Epithelial cell of esophagus (primary cell): ENCODE measurements at places on chromosomes 7 and 10.

GRCh38 chr7:149692557-149692982 is 80.8 kb downstream of the ZNF467 start:
- no peak for DNase-seq

- DNase-seq, result peak; percentile 58
Observed at GRCh38 chr10:43292755-43293676, 26.2 kb upstream of the RASGEF1A start.

DNA sequence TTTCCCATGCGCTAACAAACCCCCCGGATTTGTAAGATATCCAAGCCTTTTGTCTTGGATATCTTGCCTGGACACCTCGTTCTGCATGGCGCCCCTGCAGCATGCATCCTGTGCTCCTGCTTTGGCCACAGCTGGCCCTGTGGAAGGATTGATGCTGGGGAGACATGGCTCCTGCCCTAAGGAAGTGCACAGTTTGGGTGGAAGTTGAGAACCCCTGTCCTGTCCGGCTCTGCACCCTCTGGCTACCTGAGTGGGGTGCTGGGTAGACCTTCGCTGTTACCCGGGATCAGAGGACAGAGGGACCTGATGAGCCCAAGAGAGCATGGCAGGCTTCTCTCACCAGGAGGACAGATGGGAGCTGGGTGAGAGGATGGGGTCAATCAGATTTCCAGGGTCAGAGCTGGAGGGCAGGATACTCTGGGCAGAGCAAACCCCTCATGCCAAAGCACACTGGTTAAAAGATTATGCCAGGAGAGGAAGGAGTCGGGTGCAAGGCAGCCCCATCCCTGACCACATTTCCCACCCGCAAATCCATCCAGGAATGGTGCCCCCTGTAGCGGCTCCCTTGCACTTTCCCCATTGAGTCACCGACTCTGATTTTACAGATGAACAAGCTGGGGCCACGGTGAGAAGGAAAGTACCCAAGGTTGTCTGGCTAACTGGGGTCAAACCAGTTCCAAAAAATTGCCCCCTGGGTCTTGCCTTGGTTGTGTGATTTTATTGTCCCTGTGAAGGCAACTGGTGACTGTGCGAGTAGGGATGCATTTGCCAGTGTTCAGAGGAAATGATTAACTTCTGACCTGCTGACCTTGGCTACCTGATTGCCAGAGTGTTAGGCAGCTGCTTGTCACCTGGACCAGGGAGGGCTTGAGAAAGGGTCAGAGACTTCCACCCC is 290.1 kb upstream of the ZMIZ1 start:
- DNase-seq, result no peak

- peak; percentile 95 for DNase-seq
Observed at GRCh38 chr10:98361131-98362025, 53.6 kb downstream of the PYROXD2 start.

DNA sequence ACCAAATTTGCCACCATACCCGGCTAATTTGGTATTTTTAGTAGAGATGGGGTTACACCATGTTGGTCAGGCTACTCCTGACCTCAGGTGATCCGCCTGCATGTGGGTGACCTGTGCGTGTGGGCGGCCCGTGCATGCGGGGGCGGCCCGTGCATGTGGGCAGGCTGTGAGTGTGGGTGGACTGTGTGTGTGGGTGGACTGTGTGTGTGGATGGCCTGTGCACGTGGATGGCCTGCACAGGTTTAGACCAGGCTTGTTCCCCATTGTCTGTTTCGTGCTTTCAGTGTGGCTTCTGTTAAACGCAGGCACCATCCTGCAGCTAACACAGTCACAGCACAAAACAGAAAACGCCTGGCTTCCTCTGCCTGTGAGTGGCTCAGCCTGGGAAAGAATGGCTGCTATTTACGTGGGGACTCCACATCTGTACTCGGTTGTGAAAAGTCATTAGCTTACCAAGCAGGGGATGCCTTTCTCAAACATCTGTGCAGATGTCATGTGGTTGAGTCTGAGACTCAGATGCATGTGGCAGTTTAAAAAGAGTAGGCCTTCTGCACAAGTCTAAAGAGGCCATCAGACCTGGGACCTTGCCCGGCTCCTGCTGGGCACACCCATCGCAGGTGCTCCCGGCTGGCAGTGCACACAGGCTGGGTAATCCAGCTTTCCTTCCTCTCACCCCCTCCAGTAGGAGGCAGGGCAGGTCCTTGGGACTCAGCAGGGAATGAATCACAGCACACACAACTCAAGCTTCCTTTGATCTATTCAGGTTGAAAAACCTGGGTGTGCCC is 91.6 kb downstream of the COBL start:
- peak; percentile 75 for DNase-seq

DNA sequence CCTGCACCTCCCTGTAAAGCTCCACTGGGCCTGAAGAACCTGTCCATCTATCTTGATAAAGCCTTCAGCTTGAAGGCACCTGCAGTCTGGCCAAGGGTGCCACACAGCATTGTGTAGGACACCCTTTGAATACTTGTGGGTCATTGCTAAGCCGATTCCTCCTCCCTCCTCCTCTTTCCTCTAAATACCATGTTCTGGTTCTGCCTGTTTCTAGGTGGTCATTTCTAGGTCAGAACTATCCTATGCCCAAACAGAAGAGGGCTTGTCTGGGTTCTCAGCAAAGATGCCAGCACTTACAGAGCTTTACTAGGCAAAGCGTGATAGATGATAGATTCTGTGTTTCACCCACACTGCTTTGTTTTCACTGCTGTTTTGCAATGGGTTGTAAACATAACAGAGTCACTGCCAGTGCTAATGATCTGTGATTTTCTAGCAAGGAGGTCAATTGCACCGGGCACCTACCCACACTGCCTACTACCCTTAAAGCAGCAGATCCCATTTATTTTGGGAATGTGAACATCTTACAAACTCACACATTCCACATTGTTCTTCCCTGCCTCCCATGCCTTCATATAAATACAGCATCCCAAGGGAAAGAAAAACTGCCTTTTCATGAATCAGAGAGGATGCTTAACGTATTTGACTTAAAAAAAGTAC is 279.1 kb upstream of the PITRM1 start:
- DNase-seq, result no peak
